ENCODE measurements at places on chromosomes 12 and 14.

- no peak for DNase-seq
Measured at GRCh38 chr14:96162265-96162664, 42.4 kb upstream of the BDKRB2 start.

DNA sequence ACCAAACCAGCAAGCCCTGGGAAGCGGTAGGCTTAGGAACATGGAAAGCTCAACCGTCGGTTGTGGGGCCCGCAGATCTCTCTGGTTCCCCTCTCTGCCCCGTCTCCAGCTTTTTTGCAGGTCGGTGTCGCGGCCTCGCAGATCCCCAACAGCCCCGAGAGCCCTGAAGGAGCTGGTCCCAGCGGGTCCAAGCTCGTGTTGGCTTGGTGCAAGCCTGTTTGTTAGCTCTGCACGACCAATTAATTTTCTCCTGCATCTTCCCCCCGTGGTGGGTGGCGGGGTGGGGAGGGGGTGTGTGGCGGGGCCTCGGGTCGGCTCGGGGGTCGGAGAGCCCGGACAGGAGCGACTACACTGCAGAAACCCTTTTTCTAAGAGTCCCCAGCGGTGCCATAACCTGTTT, 449 bp upstream of the SLC24A4 start:
- no peak for DNase-seq

DNA sequence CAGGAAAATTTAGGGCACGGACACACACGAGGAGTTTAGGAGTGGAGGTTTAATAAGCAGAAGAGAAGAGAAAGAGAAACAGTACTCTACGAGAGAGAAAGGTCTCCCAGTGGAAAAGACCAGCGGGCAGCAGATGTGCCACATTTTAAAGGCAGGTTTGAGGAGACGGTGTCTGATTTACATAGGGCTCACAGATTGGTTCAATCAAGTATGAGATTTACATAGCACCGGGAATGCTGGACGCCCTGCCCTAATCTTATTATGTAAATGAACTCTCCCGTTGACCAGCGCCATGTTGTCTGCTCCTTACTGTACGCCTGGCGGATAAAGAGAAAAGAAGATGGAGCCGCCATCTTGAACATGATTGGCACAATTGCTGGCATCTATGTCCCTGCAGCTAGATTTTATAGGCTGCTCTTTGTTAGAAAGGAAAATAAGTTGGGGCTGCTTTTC, 17.9 kb downstream of the NFKBIA start:
- no peak for DNase-seq

- no peak for DNase-seq
Measured at GRCh38 chr14:80264702-80265101, 53.4 kb upstream of the DIO2 start.

DNA sequence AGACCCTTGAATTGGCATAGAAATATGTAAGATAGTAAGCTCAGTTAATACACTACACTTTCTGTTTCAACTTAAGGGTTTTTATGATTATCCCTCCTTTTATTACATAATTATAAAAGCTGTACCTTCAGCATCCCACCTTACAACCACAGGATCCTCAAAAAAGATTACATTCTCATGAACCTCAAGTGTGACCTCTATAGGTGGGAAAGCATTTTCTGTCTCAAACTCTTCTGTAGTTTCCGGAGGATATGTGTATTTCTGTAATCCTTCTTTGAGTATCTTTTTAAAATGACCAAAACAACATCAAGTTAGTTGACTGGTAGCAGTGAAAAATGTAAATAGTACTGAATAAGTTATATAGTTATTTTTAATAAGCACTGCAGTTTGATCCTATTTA, 75.9 kb downstream of the DNAI7 start:
- no peak for DNase-seq

DNA sequence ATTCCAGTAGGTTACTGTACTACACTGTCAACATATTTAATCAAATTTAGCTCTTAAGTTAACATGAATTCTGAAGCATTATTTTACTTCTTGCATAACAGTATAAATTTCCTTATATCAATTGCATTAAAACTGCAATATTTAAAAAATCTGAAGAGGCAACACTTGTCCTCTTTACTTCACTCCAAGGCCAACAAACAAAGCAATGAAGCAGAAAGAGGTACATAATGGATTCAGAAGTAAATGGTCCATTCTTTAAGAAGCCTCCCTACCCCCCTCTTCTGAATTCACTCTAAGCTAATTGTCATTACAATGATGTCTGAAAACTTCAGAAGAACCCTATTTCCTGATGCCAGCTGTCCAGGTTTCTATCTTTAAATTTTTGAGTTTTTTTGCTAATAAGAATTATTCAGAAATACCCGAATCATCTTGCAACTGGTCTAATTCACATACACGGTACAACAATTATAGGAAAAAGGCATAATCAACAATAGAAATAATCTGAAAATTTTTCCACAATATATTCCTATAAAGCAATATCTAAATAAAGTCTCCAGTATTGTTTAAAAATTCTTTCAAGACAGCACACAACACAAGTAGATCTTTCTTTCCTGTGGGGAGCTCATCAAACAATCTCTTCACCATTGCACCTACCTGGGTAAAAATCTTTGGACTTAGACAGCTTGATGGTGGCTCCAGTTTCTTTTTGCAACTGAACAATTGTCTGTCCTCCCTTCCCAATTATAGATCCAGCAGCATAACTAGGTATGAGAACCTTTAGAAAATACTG, 2.9 kb downstream of the NOVA1 start:
- DNase-seq, result no peak

DNA sequence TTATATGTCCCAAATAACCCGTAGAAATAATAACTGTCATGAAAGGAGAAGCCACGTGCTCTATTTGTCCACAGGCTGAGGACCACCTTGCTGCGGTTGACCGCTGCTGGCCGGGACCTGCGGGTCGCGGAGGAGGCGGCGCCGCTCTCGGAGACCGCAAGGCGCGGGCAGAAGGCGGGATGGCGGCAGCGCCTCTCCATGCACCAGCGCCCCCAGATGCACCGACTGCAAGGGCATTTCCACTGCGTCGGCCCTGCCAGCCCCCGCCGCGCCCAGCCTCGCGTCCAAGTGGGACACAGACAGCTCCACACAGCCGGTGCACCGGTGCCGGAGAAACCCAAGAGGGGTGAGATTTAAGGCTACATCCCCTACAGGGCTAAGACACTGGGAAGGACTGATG, 21.0 kb downstream of the RPGRIP1 start:
- DNase-seq, result no peak

DNA sequence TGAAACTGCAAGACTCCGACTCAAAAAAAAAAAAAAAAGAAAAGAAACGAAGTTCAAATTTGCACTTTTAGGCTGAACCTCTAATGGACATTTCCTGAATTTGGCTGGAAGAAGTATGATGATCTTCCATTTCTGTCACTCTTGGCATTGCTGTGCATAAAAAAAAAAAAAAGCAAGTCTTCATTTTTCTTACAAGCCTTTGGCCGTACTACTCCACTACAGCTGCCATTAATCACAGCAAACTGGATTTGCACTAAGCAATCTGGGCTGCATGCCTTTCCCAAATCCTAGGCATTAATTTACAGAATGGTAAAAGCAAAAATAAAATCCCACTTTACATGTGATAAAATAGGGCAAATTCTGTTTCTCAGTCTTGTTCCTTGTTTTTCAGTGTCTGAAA, 7.1 kb downstream of the CSRP2 start:
- DNase-seq, result no peak

DNA sequence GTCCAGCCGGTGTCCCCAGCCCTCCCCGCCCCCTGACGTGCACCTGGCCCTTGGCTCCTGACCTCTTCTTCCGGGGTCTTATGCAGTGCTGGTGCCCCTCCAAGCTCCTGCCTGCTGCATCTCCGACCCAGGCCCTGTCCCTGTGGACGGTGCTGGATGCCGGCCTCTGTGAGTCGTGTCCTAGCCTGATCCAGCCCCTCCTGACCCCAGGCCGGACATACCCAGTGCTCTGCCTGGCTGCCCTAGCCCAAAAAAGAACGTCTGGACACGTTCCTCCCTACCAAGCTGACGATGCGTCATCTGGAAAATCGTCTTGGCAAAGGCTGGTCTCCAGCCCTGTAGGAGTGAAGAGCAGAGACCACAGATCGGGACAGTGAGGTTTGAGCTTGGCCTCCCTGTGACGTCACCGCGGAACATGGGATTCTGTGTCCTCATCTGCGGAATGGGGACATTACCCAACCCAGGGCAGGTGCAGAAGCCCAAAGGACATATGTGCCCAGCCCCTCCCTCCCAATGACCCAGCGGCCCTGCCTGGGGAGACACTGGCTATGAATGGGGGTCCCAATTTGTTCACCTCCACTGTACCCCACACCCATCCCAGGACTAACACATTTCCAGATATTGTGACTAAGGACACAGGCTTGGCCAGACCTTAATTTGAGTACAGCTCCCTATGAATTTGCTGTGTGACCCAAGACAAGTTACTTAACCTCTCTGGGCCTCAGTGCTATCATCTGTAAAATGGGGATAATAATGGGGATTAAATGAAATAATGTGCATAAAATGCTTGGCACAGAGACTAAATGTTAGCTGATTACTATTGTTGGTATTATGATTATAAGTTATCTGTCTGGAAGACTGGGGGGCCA, 51.0 kb upstream of the BCL11B start:
- no peak for DNase-seq

GRCh38 chr14:104806625-104807465, 5.9 kb downstream of the ZBTB42 start:
- DNase-seq, result no peak

DNA sequence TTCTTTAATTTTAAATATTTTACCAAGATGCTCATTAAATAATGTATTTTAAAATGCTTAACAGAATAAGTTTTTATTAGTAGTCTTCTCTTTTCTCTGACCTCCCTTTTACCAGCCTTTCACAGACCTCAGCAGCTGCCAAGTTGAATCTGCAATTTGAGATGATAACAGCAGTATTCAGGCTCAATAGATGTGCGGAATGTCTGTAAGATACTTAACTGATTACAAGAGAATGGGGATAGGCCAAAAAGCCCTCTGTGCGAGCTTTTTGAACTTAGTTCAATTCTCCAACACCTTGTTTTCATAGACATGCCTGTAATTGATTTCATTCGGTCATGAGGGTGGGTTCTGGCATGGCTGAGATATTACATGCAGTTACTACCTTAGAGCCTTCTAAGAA, 277.2 kb downstream of the TMTC2 start:
- DNase-seq, result no peak

GRCh38 chr14:35495278-35495677, 38.7 kb upstream of the INSM2 start:
- DNase-seq, result no peak

DNA sequence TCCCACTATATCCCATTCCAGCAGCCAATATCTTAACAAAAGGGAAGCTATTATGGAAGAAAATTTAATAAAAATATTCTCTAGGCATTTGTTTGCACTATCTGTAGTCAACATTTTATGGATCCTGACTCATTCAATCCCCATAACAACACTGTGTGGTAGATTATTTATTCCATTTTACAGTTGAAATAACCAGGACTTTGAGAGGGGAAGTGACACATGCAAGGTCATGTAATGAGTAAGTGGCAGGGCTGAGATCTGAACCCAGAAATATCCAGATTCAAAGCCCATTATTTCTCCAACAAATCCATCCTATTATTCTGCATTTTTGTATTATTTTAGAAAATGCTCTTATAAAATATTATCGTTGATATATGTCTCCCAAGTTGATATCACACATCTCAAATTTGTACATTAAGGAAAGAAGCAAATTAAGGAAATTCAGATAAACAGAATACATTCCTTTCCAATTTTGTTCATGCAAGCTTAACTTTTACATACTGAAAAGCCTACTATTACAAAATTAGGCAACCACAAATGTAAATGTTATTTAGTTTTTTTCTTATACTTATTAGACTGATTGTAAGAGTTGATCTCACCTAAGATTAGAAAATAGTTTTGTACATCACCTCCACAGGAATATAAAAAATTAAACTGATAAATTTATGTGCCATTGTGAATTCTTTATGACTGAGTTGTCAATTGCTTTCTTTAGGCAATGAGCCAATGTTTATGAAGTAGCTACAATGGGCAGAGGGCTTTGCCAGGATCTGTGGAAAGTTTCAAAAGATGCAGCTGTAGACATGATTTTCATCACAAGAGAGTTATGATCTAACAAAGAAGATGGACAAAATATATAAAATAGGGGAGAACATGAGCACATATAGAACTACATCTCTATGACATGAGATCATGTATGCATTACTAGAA, 55.1 kb upstream of the E2F7 start:
- DNase-seq, result no peak

DNA sequence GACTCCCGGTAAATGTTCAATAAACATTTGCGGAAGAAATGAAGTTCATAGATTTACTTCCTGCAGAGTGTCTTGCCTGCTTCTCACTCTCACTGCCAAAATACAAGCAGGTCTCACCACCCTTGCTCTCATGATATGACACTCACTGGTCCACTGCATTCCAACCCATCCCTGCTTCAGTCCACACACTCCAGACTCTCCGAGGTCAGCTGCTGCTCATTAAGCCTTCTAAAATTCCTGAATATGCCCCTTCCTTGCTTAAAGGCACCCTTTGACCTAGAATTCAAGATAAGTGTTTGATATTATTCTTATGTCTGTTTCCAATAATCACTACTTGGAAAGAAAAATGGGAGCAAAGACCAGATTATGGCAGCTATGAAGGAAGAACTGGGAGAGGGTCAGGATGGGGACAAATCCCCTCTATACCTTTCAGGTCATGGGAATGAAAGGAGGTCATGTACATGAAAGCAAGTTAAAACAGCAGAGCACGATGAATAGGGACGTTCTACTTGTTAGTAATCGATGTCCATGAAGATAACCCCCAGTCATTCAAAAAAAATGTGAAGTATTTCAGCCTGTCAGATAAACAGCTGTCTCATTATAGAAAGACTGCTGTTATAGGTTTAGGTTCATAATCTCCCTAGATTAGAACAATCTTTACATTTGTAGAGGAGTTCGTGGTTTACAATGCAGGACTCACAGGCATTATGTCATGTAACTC, 10.5 kb upstream of the NID2 start:
- DNase-seq, result no peak

- no peak for DNase-seq
Measured at GRCh38 chr14:35934499-35934898, 108.4 kb downstream of the BRMS1L start.

GRCh38 chr14:100875126-100875525, 28.4 kb downstream of the RTL1 start:
- DNase-seq, result no peak

DNA sequence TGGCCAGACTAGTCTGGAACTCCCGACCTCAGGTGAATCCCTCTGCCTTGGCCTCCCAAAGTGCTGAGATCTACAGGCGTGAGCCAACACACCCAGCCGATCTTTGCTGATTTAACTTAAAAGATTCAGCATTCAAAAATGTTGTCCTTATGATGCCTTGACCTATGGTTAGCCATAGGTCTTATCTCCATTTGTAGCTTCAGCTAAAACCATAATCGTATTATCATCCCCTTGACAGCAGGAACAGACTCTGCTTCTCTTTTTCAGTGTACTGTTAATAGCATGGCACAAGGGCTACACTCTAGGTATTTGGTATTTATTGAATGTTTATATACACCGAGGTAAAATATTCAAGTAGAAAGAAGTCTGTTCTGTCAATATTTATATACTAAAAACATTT, 15.3 kb downstream of the CCDC62 start:
- DNase-seq, result no peak

- no peak for DNase-seq
Measured at GRCh38 chr12:1660304-1661187, 30.3 kb upstream of the ADIPOR2 start.

Data from esophagus squamous epithelium (tissue), 5 donors.